ENCODE measurements at places on chromosomes 2 and 18.

DNA sequence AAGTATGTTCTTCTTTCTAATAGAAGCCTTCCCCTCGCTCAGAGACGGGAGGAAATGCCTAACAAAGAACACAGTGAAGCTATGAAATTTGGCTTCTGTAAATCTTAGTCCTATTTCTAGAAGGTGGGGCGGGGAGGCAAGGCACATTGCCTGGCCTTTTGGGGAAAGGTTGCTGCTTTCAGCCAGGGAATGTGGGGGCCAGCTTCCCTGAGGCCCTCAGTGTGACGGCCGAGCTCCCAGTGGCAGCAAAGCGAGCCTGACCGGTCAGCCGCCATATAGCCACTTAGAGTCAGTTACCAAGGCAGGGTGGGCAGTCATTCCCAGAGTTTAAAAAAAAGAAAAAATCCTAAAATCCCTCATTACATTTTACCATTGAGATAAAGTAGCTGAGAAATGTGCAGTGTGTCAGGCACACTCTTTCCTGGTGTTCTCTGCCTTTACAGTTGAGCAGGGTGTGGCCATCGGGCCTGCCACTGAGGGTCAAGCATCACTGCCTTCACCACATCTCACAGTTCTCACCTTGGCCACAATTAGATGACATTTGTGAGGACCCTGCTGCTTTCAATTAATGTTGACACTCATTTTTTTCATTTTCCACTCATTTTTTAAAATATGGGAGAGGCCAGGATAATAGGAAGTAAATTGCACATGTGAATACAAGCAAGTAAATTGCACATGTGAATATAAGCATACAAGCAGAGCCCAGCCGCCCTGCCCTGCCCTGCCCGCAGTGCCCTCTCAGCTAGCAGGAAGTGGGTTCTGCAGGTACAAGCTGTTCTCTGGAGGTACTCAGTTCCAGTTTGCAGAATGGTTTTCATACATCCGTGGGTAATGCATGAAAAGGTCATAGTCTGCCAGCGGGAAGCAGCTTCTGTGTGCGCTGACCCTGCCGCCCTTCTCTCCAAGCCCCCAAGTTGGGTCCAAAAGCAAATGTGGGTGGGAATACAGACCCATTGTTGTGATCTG is 76.9 kb downstream of the WDSUB1 start:
- DNase-seq = no peak

- DNase-seq = no peak
Measured at GRCh38 chr2:226396541-226396940, 403.1 kb downstream of the IRS1 start.

- DNase-seq = no peak
Measured at GRCh38 chr18:37266290-37266689, 299.3 kb downstream of the CELF4 start.

GRCh38 chr2:179533875-179534274 is 269.2 kb upstream of the SESTD1 start:
- DNase-seq = no peak

GRCh38 chr2:12008425-12009061 is 262.1 kb downstream of the LPIN1 start:
- peak; percentile 50 for DNase-seq

- no peak for DNase-seq
Measured at GRCh38 chr2:46861916-46862315, 53.7 kb downstream of the MCFD2 start.

DNA sequence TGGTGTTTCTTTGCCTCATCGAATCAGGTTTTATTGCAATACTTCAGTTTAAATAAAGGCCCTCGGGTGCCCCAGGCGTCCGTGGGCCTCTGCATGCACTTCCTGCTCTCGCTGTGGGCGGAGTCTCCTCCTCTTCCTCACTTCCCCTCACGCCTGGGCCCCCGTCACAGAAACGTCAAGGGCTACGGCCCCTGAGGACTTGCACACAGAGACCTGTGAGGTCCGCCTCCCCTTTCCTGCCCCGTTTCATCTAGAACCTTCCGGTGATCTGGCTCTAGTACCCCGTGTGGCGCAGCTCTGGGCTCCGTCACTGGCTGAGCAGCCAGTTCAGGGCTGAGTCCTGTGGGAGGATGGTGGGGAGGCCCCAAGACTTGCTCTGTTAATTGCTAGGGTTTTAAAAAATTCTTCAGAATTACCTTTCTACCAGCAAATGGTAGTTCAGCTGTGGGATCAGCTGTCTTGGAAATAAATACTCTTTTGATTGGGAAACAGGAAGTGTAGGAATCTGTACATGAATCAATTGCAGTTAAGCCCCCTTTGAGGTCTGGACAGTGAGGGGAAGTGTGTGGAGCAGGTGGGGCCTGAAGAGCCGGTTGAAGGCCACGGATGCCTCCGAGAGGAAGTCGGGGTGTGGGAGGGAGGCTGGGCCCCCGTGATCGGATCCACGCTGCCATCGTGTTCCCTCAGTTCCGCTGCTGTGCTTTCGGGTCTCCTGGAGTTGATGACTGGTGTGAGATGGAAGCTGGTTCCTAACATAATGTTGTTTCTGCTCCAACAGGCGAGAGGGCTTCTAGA is 10.2 kb downstream of the NFATC1 start:
- DNase-seq = no peak

GRCh38 chr2:98559581-98559980 is 48.7 kb downstream of the COA5 start:
- DNase-seq = no peak

GRCh38 chr2:161999321-161999720 is 74.7 kb downstream of the DPP4 start:
- no peak for DNase-seq

- DNase-seq = no peak
Measured at GRCh38 chr2:156004459-156004858, 328.1 kb downstream of the NR4A2 start.

DNA sequence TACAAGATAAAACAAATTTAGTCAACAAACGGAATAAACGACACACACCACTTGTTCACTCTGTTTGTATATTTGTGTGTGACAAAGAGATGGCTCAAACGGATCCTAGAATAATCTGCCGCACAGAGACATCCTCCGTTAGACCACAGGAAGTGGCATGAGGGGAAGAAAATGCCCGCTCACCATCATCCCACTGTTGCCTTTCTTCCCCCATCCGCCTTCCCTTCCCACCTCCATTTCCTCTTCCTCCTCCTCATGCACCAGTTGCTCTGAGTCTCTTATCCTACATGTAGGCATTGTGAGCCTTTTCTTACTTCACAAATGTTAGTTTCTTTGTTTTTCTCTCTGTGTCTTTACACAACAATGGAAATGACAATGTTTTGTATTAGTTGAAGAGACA is 228.5 kb upstream of the SMIM21 start:
- DNase-seq = no peak

GRCh38 chr2:238493880-238494572 is 67.3 kb downstream of the ASB1 start:
- no peak for DNase-seq

DNA sequence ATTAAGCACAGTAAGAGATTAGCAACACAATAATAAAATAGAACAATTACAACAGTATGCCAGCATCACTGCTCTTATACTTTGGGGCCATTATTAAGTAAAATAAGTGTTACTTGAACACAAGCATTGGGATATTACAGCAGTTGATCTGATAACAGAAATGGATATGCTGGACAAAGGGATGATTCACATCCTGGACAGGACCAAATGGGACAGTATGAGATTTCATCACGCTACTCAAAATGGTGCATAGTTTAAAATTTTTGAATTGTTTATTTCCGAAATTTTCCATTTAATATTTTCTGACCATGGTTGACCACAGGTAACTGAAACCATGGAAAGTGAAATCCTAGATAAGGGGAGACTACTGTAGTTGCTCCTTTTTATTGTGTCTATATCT is 138.2 kb downstream of the UBR3 start:
- no peak for DNase-seq

DNA sequence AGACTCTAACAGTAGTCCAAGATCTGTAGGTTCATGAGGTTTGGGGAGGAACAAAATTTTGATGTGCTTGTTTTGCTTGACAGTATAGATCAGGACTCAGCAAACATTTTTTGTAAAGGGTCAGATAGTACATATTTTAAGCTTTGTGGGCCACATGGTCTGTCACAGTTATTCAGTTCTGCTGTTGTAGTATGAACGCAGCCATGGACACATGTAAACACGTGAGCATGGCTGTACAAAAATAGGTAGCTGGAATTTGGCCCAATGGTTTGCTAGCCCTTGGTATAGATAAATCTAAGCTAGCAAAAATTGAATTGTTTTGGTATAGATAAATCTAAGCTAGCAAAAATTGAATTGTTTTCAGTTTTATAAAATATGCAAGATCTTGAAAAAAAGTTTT is 120.5 kb downstream of the HIBCH start:
- no peak for DNase-seq

GRCh38 chr2:64119369-64119768 is 24.9 kb downstream of the PELI1 start:
- DNase-seq = no peak

GRCh38 chr2:118049816-118050140 is 35.9 kb upstream of the CCDC93 start:
- no peak for DNase-seq

DNA sequence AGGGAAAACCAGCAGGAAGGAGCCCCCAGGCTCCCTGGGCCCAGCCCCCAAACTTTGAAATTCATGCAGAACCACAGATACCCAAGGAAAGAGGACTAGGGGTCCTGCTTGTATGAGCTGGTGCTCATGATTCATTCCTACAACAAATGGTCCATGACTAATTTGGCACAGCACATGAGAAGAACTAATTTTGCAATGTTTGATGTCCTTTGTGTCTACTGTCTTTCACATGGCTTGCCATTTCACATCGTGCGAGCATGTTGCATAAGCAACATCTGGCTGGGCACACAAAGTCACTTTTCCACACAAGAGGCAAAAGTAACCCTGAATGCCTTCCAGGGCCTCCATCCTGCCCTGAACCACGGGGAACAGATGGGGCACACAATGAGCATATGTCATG is 149.6 kb upstream of the APCDD1 start:
- no peak for DNase-seq

GRCh38 chr18:3603421-3604234 is 153.7 kb downstream of the TGIF1 start:
- DNase-seq = peak; percentile 96

DNA sequence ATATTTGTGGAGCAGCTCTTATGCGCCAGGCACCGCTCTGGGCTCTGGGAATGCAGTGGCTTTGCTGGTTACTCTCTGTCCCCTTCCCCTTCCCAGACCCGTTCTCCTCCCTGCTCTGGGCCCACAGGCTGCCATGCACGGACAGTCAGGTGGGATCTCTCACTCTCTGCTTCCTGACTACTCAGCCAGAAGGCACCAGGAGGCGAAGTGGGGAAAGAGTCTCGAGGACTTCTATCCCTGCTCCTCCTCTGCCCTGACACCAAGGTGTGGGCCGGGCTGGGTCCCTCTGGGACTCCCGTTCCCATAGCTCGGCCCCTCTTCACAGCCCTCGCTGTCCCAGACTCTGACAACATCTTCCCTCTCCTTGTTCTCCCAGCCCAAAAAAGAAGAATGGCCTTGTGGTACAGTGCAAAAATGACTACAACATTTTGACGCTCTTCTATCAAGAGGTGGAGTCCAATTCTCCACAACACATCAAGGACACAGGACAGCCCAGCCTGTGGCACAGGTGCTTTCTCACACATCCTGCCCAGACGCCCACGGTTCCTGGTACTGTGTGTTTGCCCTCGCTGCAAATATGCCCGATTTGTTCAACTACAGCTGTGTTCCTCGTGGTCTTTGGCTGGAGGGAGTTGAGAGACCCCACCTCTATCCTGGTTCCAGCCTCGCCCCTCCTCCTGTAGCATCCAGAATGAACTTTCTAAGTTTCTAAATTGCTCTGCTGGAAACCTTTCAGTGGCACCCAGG is 14.0 kb upstream of the DUSP2 start:
- DNase-seq = no peak

DNA sequence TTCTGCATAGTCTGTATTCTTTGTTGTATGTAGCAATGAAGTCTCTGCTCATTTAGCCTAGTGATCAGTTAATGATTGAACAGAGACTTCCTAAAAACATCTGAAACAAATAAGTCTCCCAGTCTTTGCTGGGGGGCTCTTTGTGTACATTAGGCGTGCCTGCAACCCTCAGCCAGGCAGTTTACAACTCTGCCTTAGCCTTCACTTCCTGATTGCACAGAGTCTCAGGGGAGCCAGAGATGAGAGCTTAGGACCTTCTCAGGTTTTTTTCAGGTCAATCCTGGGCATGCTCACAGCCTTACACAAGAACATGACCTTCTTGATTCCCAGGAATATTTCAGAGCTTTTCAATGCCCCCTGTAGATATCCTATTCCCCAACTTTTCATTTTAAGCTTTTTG is 44.0 kb upstream of the BIN1 start:
- no peak for DNase-seq

- DNase-seq = no peak
Measured at GRCh38 chr18:54155412-54155811, 69.1 kb downstream of the MBD2 start.

GRCh38 chr2:218023636-218024035 is 20.8 kb upstream of the TNS1 start:
- DNase-seq = no peak

DNA sequence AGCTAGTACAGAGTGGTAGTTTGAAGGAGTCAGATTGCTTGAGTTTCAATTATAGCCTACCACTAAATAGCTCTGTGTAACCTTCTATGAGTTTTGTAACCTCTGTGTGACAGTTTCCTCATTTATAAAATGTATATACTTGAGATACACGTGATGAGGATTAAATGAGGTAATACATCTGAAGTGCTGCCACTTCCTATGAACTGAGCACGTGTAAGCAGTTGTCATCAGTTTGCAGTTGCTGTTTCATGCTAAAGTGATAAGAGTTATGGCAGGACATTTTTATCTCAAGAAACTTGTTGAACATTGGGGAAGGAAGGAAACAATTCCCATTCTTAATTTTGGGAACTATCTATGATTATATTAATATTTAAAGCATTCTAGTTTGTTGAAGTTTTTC is 38.5 kb downstream of the CARF start:
- DNase-seq = no peak

- DNase-seq = no peak
Measured at GRCh38 chr2:107411267-107411666, 415.4 kb upstream of the RGPD4 start.
